ENCODE measurements at places on chromosomes 16 and 17.

DNA sequence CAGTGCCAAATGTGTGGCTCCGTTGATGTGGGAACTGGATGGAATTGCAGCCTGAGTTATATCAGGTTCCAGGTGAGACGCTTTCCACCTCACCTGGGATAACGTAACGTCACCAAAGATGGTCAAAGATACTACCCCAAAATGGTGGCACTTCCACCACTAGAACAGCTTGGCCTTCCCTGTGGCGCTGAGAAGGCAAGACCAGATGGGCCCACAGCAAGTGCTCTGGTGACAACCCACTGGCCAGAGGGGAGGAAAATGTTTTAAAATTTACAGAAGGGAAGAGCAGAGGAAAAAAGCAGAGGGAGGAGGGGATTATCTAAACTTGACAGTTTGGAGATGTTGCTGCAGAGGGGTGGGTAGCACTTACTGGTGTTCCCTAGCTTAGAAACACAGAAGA is 7.5 kb upstream of the ITGA2B start:
- DNase-seq: no peak

- DNase-seq: no peak
Measured at GRCh38 chr16:534856-535445, 7.4 kb downstream of the CAPN15 start.

- no peak for DNase-seq
Measured at GRCh38 chr16:58035356-58036170, 10.0 kb downstream of the MMP15 start.

- no peak for DNase-seq
Measured at GRCh38 chr17:60604686-60605334, 4.8 kb downstream of the PPM1D start.

DNA sequence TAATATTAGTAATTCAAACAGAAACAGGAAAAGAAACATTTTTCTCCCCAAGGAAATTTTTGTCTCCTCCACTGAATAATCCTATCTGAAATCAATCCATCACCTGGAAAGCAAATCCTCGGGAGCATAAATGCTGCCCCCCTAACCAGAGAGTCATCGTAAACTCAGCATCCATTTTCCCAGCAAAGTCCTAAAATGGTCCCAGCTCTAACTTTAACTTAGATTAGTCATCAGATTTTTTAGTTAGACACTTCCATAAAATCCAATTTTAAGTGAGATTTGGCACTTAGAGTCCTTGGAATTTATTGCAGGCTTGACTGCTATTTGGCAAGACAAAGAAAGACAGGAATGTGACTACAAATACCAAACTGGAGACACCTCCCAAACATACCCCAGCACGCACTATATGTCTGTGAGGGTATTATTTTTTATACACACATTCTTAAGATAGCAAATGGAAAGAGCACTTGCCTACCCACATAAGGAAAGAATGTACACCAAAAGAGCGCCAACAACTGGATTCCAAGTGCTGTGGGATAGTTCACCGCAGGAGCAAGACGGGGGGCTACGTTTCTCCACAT is 15.4 kb downstream of the SCO1 start:
- no peak for DNase-seq

DNA sequence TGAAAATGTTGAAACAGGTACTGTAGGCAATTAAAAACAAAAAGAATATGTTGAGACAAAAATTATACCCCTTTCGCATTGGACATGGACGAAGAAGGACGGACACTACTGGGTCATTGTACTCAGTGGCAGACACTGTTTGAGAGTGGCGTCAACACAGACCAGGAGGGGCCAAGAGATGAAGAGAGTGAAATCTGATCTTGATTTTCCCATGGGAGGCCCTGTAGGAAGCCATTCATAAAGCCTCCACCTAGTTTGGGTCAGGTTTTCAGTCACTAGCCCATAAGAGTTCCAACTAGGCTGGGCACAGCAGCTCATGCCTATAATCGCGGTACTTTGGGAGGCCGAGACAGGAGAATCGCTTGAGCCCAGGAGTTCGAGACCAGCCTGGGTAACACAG is 23.6 kb upstream of the SMURF2 start:
- no peak for DNase-seq
